ENCODE measurements at places on chromosomes 3 and 15.

GRCh38 chr3:113985541-113985940, 37.7 kb downstream of the ZDHHC23 start:
- DNase-seq, result no peak

DNA sequence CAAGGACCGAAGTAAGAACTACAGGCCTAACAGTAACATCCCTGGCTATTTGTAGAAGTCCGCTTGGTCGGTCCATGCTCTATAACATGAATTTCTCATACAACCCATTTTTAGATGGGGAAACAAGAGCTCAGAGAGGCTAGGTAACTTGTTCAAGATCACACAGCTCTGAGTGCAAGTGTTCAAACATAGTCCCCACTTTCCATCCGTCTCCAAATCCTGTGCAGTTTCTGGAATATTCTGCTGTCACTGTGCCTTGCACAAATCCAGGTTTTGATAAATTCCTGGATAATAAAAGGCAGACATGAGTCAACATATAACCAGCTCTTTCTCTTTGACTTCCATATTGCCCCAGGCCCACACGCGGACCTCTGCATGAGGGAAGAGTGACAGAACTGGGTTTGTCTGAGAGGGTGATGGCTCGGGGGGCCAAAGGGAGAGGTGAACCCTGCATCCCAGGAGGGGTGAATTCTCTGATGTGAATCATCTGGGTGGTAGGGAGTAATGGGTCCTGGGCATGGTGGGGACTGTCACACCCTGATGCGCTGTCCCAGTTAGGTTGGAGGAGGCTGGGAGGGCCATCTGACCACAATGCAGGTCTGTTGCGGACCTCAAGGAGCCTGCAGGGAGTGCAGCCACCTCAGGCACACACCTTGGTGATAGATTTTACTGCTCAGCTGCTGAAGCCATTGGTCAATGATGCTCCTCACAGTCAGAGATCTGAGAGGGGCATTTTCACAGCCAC, 162.2 kb downstream of the SMAD6 start:
- DNase-seq, result no peak

GRCh38 chr15:45386420-45386819, 8.1 kb upstream of the GATM start:
- DNase-seq, result no peak

GRCh38 chr3:184651904-184652303, 60.0 kb downstream of the MAGEF1 start:
- DNase-seq, result no peak

GRCh38 chr15:52789601-52790168, 451 bp downstream of the ONECUT1 start:
- DNase-seq, result no peak

- no peak for DNase-seq
Measured at GRCh38 chr15:88644741-88645140, 5.9 kb downstream of the ISG20 start.

DNA sequence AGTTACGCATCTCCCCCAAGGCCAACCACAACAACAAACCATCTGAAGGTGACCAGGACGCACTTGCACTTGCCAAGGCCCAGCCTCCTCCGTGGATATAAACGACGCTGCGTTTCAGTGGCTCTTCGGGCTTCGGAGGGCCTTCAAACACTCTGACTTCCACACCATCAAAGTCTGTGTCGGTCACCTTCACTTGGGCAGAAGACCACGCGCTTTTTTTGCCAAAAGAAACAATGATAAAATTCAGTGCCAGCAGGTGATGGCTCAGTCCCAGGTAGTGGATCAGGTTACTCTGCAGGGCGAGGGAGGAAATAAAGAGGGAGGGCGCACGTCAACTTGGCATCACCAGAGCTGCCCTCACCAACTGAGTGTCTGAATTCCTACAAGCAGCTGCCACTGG, 63.0 kb downstream of the NCEH1 start:
- DNase-seq, result no peak

Measured in CD4-positive, alpha-beta T cell treated with Interleukin-6 for 4 hours (primary cell).